Keratinocyte (primary cell): ENCODE measurements at places on chromosomes 5 and 9.

DNA sequence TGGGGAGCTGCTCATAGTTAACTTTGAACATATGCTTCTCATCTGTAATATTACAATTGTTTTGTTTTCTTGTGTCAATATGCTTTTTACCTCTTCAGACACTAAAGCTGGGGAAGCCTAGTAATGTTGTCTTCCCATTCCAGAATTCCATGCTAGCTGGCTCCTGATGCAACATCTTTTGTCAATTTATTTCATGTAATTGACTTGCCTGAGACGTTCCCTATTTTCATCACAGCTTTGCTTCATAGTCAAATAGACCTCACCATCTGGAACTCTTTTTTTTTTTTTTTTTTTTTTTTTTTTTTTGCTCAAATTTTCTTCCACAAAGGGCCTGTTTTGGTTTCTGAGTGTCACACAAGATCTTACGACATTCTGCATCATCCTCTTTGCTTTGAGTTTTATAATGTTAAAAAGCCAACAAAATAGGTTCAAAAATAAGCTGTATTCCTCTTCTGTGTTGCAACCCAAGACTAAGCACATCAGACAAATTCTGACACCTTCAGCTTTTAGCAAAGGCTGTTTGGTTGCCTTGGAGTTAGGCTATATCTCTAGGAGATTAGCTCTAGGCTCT lies 235.2 kb downstream of the NR3C1 start:
- no peak for DNase-seq

- no peak for DNase-seq
Observed at GRCh38 chr9:73402081-73403028, 250.7 kb downstream of the ANXA1 start.

DNA sequence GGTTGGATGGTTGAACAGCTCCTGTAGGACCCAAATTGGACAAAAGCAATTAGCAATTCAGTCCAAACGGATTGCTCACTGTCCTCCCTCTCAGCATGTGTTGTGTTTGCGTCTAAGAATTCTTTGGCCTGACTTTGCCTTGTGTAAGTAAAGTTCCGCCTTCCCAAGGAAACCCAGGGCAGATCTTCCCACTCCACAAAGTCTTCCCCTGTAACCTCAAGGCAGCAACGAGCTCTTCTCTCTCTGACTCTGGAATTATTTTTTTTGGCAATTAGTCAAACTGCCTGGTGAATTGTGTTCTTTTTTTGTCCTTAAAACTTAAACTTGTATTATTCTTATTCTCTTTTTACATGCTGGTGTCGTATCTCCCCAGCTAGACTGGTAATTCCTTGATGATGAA lies 20.7 kb upstream of the BASP1 start:
- no peak for DNase-seq

DNA sequence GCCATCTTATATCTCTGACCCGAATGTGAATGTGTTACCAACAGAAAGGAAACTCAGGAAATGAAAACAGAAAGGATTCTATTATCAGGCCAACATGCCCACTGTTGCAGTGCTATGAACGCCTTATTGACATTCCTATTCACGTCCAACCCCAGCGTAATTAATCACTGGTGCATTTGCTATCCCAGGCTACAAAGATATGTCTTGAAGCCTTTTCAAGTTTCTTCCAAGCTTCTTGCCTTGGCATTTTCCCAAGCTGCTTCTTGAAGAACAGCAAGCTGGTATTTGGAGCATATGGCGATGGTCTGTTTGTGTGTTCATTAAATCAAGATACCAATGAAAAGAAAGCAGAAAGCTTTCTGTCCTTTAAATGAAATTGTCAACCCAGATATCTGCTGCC lies 579.2 kb upstream of the ZNF462 start:
- no peak for DNase-seq

DNA sequence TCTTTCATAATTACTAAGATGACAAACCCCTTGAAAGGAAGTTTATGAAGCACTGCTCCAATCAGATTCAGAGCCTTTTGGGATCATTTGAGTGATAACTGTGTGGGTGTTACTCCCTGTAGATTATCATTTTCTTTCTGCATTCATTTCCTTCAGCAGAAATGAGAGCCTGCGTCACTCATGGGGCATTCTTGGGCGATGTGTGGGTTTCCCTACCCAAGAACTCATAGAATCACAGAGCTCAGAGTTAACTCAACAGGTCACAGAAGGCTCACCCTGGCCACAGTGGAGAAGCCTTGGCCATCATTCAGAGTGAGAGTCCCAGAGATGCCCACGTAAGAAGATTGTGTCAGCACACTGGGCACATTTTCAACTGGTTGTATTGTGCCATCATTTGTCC lies 401.9 kb downstream of the TLE4 start:
- no peak for DNase-seq

GRCh38 chr5:131323378-131323777 lies 59.5 kb downstream of the CDC42SE2 start:
- no peak for DNase-seq

DNA sequence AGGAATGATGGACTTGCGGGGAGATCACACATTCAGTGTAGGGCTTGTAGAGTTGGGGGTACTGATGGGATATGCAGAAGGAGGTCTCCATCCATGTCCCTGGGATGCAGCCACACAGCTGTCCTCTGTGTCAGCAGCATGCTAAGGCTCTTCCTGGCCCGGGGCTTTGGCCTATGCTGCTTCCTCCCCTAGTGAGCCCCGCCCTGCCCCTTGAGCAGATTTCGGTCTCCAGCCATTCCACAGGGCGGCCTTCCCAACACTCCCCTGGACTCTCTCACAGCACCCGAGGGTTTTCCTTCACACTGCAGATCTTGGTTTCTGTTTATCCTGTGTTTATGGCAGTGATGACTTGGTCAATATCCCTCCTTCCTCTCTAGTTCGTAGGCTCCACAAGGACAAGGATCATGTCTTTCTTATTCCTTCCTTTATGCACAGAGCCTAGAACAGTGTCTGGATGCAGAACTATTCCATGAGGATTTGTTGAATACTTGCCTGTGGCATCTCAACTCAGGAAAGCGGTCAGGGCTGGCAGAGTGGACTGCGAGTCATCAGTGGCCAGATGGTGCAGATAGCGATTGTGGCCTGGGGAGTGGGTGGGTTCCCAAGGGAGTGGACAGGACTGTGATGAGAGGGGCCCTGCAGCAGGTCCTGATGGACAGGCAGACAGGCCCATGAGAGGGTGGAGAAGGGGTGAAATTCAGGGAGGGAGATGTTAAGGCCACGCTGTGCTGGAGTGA lies 114.2 kb downstream of the RGS3 start:
- no peak for DNase-seq

DNA sequence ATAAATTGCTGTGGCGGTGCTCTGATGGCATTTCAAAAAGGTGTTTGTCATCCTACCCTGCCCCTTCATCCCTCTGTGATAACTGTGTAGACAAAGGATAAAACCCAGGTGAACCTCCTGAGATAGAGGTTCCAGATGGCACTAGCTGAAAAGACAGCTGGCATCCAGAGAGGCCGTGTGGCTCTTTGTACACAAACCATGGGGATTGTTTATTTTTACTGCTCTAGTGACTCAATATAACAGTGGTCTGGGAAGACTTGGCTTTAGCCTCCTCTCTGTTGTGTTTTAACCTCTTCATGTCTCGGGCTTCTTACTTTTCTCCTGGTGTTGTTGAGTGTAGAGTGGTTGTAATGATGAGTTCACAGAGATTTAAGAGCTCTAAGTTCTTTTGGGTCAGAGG lies 48.8 kb downstream of the SH3GL2 start:
- no peak for DNase-seq

GRCh38 chr5:133425222-133425621 lies 187.1 kb downstream of the FSTL4 start:
- no peak for DNase-seq

- DNase-seq, result no peak
Observed at GRCh38 chr9:13436591-13436990, 157.1 kb upstream of the MPDZ start.

DNA sequence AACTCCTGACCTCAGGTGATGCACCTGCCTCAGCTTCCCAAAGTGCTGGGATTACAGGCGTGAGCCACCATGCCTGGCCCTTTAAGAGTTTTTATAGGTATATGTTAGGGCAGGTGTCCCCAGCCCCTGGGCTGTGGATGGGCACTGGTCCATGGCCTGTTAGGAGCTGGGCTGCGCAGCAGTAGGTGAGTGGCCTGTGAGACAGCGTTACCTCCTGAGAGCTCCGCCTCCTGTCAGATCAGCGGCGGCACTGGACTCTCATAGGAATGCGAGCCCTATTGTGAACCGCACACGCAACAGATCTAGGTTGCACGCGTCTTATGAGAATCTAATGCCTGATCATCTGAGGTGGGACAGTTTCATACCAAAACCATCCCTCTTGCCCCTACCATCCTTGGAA lies 173.4 kb downstream of the GOLPH3 start:
- DNase-seq, result no peak

GRCh38 chr9:33043671-33044070 lies 18.6 kb downstream of the DNAJA1 start:
- DNase-seq, result no peak

GRCh38 chr5:112866739-112867138 lies 5.7 kb downstream of the SRP19 start:
- DNase-seq, result no peak

- DNase-seq, result no peak
Observed at GRCh38 chr9:126033956-126034355, 286.8 kb downstream of the PBX3 start.

- no peak for DNase-seq
Observed at GRCh38 chr9:70887826-70888225, 233.6 kb downstream of the TRPM3 start.

- no peak for DNase-seq
Observed at GRCh38 chr5:37044120-37044519, 167.6 kb downstream of the NIPBL start.

DNA sequence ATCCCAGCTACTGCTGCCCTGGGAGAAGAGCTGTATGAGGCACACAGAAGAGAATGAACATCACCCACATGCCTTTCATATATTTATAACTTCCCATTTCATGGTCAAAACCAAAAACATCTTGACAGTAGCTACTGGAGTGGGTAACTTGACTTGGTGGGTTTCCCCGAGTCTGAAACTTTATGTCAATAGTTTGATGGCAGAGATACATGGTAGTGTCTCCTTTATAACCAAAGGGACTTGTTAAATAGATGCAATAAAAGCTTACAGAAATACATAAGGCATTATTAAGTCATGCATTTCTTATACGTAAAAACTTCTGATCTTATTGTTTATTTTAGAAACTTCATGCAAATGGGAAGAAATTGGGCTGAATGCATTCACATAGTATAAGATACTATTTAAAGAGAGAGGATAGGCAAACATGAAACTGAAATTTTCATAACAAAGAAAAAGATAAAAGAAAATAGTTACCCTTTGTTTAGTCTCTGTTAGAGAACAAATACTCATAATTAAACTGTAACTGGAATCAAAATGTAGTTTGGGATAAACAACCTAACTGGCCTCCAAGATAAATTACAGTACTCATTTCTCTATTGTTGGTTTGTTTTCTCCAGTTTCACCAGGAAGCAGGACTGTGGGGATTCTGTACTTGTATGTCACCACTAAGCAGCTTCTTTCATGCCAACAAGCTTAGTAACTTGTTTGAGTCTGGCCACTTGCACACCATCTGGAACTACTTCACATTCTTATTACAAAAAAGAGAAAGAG lies 459.3 kb upstream of the MEF2C start:
- DNase-seq, result no peak

DNA sequence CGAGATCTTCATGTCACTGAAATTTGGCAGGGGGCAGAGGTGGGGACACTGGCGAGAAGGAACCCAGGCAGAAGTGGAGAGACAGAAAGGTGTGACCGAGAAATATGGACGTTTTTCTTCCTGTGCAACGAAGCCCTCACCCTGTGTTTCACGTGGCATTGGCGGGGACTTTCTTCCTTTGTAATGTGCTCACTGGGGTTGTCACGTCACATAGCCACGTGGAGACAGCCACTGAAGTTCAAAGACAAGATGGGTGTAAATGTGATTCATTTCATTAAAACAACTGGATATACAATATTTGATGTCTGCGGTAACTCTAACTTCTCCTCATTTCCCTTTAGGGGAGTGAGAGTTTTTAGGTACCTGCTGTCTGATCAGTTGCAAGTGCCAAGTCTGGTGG lies 225.7 kb downstream of the FSTL4 start:
- DNase-seq, result no peak

DNA sequence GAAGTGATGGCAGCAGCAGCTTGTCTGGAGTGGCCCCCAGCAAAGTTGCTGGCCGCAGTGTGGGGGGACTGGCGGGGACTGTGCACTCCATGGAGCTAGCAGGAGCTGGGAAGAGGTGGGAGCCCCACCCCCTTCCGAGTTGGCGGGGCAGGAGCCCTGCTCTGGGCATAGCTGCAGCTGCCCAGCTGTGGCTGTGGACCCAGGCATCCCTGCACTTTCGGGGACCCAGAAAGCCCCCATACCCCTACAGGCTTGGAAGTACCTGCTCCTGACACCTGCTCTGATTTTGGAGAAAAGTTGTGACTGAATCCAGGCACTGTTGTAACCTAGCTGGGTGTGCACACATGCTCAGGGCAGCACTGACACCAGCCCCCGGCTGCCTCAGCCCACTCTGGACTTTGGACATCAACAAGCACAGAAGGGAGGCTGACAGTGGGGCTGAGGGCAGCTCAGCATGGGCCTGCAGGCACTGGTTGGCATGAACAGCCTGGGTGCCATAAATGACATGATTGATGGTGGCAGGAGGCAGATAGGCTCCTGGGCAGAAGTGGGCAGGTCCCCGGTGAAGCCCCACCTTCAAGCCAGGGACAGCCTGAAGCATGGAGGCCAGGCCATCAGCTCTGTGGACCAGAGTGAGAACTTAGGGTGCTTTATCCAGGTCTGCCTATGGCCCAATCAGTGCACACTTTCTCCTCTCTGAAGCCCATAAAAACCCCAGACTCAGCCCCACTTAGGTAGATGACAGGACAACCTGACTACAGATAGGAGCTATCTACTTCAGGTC lies 12.6 kb downstream of the LMBRD2 start:
- no peak for DNase-seq

GRCh38 chr5:17819783-17820182 lies 185.5 kb downstream of the TAF11L14 start:
- DNase-seq, result no peak

DNA sequence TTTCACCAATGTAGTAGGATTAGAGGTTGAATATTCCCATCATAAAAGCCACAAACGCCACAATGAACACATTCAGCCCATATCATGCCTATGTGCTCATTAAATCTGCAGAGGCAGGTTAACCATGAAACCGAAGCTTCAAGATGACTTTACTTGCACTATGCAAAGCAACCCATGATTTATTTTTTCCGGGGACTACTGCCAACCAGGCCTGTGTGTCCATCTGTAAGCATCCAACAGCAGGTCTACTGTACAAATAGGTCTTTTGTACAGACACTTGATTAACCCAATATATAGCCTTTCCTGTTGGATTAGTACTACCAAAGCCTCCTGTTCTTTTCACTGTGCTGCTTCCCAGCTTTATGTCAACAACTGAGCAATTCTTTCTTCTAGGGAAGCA lies 104.9 kb upstream of the CDH10 start:
- no peak for DNase-seq

- DNase-seq, result no peak
Observed at GRCh38 chr5:28729067-28729466, 1690.7 kb upstream of the CDH9 start.

GRCh38 chr9:129273941-129274684 lies 96.1 kb upstream of the IER5L start:
- no peak for DNase-seq
